Activated CD4-positive, alpha-beta memory T cell treated with anti-CD3 and anti-CD28 coated beads, Interleukin-2, amount 10 ng/mL, durations not matched to agents 7 days and 5 days (primary cell): ENCODE measurements at places on chromosomes 2 and 18. TPM values are rescaled to one million over a fixed set of nuclear protein-coding genes. Genes with fewer than 3 reads are reported as not detected.

- no peak for DNase-seq
Observed at GRCh38 chr2:23283-23682, 23.0 kb downstream of the FAM110C start.

- DNase-seq = no peak
Observed at GRCh38 chr18:47877892-47878291, 52.6 kb downstream of the SMAD2 start.

DNA sequence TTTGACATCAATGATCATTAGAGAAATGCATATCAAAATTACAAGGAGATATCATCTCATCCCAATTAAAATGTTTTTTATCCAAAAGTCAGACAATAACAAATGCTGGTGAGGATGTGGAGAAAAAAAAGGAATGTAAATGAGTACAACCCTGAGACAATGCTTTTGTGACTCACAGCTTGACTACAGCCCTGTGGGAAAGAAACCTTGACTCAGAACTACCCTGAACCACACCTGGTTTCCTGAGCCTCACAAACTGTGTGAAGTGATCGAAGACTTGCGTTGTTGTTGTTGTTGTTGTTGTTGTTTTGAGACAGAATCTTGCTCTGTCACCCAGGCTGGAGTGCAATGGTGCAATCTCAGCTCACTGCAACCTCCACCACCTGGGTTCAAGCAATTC is 266.6 kb upstream of the MYT1L start:
- DNase-seq = no peak

PRKAG3 gene
- not detected for total RNA-seq

RPRD1A gene
- total RNA-seq = 25.1 TPM

APOB gene
- total RNA-seq = not detected

DNA sequence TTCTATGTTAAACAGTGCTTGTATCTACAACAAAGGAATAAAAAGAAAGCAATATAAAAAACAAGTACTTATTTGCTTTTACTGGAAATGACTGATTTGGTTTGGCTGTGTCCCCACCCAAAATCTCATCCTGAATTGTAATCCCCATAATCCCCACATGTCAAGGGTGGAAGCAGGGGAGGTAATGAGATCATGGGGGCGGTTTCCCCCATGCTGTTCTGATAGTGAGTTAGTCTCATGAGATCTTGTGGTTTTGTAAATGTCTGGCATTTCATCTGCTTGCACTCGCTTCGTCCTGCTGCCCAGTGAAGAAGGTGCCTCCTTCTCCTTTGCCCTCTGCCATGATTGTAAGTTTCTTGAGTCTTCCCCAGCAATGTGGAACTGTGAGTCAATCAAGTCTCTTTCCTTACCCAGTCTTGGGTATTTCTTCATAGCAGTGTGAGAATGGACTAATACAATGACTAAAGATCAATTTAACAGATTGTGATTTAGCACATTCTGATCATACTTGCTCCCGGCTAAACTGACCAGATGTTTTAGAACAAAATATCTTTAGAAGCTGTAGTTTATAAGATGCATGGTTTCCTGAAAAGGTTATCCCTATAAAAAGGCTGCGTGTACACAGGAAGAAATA is 19.9 kb downstream of the PTH2R start:
- no peak for DNase-seq

GRCh38 chr2:138333677-138334076 is 167.9 kb upstream of the SPOPL start:
- DNase-seq = no peak

GRCh38 chr2:62383846-62384245 is 122.1 kb downstream of the TMEM17 start:
- DNase-seq = no peak

POTEC gene
- not detected for total RNA-seq

DNA sequence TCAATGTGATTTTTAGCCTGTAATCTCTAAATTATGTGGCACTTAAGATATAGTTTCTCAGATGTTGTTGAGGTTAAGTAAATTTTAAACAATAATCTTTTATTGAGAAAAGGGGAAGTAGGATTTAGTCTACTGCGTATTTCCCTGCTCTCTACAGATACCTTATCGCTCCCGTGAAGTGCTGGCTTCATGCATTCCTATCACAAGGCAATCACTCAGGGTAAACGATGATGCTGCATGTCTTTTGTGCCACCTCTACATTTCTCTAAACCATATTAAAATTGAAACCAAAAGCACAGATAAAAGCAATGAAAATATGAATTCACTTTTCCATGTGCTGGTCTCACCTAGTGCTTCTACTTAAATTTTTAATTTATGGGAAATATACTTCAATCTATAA is 14.4 kb upstream of the RPE start:
- DNase-seq = no peak

GRCh38 chr2:54665436-54665856 is 58.0 kb upstream of the EML6 start:
- peak; percentile 47 for DNase-seq

DNA sequence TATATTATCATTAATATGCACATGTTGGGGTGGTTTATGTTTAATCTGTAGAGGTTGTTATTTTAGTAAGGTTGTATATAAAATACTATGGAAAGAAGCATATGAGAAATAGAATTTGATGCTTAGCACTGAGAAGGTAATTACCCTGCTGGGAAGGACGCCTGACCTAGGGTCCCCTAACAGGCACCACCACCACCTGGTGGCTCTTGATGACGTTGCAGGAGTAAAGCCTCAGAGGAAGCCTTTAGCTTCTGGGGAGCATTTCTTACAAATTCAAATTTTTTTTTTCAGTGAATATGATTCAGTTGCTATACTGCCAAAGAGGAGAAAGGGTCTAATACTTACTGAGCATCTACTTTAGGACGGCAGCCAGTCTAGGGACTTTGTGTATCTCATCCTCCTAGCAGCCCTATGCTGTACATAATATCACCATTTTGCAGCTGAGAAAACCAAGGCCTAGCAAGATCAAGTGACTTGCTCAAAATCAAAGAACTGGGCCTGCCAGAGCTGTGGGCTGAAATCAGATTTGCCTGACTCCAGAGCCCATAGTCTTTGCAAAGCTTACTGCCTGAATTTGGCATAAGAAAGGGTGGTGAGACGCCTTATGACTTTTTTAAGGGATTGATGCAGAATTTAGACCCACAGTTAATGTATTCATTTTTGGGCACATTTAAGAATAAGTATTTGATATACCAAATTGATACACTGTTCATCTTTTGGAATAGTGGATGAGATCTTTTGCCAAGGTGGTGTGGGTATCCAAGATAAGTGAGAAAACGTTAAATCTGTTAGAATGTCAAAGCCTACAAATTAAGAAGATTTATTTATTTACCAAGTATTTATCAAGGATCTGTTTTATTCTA is 78.8 kb upstream of the GAREM1 start:
- peak; percentile 33 for DNase-seq

- DNase-seq = no peak
Observed at GRCh38 chr2:21043744-21044532, at the start of gene APOB. Gene APOB, minus strand, starts transcription at chr2:21044073. Its CDS starts 128 bp downstream, at chr2:21043945.

UGT1A8 gene
- not detected for total RNA-seq

FBXO15 gene
- 0.60 TPM for total RNA-seq

- no peak for DNase-seq
Observed at GRCh38 chr18:55534547-55534946, 53.4 kb downstream of the TCF4 start.

ASB18 gene
- not detected for total RNA-seq

- DNase-seq = no peak
Observed at GRCh38 chr18:35141077-35141476, 99.8 kb upstream of the ZNF397 start.

DNA sequence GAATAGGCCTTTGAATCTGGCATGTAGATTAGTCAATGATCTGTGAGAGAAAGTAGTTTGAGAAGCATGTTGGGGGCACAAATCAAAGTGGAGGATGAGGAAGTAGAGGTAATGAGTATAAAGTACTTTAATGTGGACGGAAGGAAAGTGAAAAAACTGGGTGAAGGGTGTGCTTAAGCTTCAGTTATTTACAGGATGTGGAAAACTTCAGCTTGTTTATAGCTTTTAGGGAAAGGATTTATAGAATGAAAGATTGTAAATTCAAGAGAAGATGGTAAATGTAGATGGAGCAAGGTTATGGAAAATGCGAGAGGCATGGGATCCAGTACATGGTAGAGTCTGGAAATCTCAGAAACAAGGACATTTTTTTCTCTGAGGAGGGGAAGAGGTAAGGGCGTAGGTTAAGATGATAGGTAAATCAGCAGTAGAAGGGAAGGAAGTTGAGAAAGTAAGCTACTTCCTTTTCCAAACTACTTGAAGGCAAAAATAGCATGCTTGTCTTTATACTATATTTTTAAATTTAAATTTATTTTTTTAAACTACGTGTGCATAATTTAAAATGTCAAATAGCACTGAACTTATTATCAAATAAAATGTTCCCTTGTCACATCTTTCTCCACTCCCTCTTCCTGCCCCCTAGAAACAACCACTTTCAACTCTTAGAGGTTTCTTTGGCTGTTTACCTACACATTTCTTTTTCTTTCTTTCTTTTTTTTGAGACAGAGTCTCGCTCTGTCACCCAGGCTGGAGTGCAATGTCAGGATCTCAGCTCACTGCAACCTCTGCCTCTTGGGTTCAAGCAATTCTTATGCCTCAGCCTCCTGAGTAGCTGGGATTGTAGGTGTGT is 8.5 kb downstream of the FAM117B start:
- no peak for DNase-seq

DNA sequence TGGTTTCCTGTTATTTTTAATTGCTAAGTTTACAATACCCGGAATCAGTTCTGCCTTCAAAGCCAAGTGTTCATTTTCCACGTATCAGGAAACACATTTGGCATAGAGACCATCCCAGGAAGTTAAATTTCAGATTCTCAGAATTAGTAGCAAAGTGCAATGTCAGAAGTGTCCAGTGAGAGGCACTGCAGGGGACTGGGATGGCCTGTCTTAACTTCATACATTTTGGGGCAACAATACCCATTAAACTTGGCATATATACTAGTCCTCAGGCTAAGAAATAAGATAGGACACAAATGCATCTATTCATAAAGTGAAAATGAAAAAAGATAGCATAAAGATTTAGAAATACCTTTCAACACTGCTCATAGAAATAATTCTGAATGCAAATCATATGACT is 1.5 kb upstream of the IL1RL2 start:
- no peak for DNase-seq

- no peak for DNase-seq
Observed at GRCh38 chr2:46684661-46685060, 205.3 kb downstream of the TMEM247 start.

KCNF1 gene
- not detected for total RNA-seq

PTPRN gene
- 0.28 TPM for total RNA-seq

CROCC2 gene
- total RNA-seq = not detected

DNA sequence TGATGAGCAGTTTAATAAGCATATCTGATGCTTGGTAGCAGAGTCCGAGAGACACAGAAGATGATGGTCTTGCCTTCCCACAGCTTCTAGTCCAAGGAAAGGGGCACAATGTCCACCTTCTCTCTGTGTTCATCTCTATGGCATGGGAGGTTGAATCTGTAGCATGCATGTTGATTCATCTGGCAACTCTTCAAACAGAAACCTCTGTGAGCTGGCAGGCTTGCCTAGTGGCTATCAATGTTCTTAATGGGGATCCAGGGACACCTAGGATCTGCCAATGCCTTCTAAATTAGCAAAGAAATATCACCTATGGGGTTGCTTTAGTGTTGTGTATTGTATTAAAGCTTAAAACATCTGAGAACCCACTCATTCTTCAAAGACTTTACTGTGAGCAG is 170.8 kb downstream of the INO80D start:
- no peak for DNase-seq

- no peak for DNase-seq
Observed at GRCh38 chr2:96756788-96757476, 3.8 kb upstream of the CNNM4 start.

RAB17 gene
- not detected for total RNA-seq

DNA sequence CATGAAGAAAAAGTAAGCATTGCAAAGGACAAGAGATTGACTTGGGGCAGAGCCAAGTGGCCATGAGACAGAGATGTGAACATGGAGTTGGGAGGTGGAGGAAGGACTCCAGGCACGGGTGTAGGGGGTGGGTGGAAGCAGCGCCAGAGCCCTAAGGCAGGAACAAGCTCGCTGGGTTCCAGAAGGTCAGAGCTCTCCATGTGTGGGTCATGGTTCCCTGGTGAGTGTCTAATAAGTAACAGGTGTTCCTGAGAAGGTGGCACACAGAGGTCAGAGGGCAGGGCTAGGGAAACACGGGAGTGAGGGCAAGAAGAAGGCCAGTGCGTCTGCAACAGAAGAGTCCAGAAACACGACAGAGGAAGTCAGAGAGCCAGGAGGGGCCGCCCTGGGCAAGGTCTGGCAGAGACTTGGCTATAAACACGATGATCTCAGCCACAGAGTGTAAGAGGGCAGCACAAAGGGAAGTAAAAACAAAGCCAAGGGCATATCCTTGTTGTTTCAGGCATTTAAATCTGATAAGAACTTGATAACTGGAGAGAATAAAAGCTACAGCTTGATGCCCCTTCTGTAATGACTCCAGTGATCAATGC is 260.8 kb downstream of the TGIF1 start:
- DNase-seq = no peak

THSD7B gene
- not detected for total RNA-seq

- no peak for DNase-seq
Observed at GRCh38 chr18:79801217-79801616, 3.5 kb downstream of the KCNG2 start.

CFAP221 gene
- not detected for total RNA-seq

HOXD13 gene
- total RNA-seq = not detected

IL36RN gene
- not detected for total RNA-seq

GRCh38 chr2:71664161-71664560 is 210.8 kb downstream of the DYSF start:
- DNase-seq = no peak

GRCh38 chr2:211745295-211746097 is 793.1 kb downstream of the ERBB4 start:
- DNase-seq = peak; percentile 28

DNA sequence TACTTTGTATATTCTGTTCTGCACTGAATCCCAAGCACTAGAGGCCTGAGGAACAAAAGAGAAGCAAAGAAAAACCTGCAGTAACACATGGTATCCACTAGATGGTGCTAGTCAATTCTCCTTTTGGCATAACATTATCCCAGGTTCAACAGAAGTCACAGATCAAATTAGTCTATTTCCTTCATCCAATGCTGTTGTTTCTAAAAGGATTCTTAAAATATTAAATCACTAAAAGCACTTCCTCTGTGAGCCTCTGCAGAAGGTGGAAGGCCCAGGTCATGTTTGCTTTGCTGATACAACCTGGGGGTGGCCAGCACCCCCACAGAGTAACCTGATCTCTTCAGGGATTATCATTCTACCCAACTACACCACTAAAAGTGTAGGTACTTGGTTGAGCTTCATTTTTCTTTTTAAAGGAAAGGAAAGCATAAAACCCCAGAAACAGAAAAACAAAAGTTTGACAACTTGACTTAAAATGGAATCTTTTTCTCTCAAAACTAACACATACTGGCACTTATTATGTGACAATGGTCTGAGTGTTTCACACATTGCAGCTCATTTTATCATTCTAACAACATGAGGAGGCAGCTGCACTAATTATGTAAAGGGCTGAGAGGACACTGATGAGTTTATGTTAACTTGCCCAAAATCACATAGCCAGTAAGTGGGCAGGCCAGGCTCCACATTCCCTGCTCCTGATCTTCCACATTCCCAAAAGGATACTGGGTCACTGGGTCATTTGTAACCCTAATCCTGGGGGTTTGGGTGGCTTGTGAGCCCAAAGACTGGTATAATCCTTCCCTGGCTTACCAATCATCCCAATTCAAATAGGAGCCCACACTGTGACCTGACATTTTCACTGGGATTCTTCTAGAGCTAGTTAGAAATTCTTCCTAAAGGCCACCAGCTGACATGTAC is 66.8 kb upstream of the DNER start:
- no peak for DNase-seq

GRCh38 chr2:109535217-109535946 is 78.4 kb downstream of the SEPTIN10 start:
- DNase-seq = no peak

LBX2 gene
- 1.2 TPM for total RNA-seq

- DNase-seq = no peak
Observed at GRCh38 chr2:234564699-234565098, 67.8 kb upstream of the ARL4C start.
